ENCODE measurements at places on chromosomes 11 and 22.

DNA sequence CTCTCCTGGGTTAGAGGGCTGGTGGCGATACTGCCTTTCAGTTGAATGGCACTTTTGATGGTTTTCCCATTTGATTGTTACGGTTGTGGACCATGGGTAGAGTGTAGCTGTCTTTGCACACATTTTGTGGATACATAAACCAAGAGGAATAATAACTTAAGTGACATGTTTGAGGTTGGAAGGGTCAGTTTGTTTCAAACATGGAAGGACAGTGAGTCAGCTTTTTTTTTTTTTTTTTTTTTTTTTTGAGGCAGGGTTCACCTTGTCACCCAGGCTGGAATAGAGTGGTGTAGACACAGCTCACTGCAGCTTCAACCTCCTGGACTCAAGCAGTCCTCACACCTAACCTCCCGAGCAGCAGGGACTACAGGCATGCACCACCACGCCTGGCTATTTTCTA lies 41.1 kb downstream of the PPFIA1 start:
- no peak for DNase-seq

GRCh38 chr22:38843657-38844314 lies at the start of gene NPTXR:
TSS of gene NPTXR (minus strand) at chr22:38844028.
- no peak for DNase-seq

DNA sequence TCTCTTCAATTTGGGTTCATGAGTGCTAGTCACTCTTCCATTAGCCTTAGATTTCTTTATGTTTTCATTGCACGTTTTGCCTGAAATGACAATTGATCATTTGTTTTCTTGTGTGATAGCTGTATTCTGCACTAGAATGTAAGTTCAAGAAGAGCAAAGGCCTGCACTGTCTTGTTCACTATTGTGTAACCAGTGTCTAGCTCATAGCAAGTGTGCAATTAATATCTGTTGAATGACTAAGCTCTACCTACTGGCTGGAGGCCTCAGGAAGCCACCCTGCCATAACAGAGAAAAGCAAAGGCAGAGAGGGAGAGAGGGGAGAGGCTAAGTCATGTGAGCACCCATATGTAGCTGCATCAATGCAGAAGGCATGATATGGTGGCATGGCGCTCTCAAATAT lies 292.8 kb upstream of the SYN3 start:
- no peak for DNase-seq

DNA sequence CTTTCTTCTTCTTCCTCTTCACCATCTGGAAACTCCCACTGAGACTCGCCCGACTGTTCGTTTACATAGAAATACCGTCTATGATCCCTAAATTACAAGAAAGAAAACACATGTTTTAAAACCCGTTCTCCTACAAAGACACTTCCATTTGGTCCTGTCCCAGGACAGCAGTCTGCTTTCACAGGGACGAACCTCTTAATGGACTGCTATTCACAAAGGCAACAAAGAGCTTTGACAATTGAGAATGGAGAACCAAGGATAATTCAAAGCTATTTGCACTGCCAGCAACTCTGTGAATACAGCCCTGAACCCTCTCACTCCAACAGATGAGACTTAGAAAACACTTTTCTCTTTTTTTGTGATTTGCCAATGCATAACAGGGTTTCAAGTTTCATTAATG lies 16.3 kb upstream of the AGBL2 start:
- no peak for DNase-seq

DNA sequence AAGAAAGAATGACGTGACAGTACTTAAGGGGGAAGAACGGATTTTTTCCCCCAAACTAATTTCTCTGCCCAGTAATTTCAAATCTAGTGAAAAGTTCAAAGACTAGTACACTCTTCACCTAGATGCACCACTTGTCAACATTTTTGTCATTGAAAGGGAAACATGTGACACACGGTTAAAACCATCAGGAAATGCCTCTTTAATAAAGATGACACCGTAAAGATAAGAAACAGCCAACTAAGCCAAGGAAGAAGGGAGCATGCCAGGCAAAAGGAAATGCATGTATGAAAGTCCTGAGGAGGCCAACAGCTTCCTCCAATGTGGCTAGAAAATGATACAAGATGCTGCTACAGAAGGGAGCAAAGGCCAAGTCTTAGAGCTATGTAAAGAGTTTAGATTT lies 49.4 kb downstream of the RSF1 start:
- no peak for DNase-seq

DNA sequence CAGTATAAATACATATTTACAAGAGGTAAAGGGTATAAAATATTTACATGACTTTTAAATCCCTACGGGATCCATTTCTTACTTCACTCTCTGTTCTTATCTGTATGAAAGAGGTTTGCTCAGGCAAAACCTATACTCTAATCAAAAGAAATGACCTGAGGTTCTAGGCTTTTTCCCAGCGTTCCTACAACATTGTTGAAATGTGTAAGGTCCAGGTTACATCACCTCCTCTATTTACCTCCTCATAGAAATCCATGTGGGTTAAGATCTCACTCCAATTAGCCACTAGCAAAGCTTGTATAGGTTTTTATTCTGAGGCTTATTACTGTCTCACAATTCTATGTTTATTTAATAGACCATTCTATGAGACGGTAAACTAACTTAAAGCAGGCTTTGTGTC lies 12.0 kb upstream of the OR51L1 start:
- no peak for DNase-seq

DNA sequence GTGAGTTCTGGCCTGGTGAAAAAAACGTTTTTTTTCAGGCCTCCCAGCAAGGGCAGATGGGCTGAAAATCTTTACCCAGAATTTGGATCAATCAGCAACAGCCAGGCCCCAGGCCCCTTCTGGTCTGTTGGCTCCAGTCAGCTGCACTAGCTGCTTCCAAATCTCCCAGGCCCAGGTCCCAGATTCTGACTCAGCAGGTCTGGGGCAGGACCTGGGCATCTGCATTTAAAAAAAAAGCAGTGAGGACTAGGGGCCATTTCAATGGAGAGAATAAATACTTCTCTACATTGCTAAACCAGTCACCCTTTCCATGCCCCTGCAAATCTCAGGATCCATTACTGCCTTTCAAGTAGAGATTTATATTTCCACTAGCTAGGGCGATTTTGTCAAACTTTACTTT lies 4.3 kb downstream of the SLC15A3 start:
- no peak for DNase-seq

GRCh38 chr11:113113801-113114704 lies 152.8 kb downstream of the NCAM1 start:
- DNase-seq: peak; percentile 22

DNA sequence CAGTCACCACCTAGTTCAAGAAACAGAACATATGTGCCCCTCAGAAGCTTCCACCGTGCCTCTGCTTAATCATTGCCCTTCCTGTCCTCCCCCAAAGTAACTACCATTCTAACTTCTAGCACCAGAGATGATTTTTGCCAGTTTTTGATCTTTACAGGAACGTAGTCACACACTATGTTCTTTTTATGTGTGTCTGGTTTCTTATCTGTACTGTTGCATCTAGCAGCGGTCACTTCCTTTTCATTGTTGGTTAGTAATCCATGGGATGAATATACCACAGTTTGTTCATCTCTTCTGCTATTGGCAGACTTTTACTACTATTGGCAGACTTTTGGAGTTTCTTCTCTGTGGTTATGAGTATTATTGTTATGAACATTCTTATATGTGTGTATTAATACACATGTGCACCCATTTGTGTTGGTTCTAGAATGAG lies 34.6 kb downstream of the SPECC1L start:
- DNase-seq: no peak

DNA sequence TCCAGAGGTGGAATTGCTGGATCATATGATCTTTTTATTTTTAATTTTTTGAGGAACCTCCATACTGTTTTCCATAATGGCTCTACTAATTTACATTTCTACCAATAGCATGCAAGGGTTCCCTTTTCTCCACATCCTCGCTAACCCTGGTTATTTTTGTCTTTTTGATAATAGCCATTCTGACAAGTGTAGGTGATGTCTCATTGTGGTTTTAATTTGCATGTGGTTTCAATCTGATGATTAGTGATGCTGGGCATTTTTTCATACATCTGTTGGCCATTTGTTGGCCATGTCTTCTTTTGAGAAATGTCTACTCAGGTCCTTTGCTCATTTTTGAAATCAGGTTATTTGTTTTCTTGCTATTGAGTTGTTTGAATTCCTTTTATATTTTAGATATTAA lies 15.4 kb upstream of the OR4D5 start:
- no peak for DNase-seq

GRCh38 chr11:121551463-121551862 lies 98.7 kb upstream of the SORL1-AS1 start:
- no peak for DNase-seq

- no peak for DNase-seq
Observed at GRCh38 chr22:47839595-47840227, 1077.3 kb downstream of the TBC1D22A start.

- no peak for DNase-seq
Observed at GRCh38 chr11:85088286-85088685, 538.9 kb downstream of the DLG2 start.

DNA sequence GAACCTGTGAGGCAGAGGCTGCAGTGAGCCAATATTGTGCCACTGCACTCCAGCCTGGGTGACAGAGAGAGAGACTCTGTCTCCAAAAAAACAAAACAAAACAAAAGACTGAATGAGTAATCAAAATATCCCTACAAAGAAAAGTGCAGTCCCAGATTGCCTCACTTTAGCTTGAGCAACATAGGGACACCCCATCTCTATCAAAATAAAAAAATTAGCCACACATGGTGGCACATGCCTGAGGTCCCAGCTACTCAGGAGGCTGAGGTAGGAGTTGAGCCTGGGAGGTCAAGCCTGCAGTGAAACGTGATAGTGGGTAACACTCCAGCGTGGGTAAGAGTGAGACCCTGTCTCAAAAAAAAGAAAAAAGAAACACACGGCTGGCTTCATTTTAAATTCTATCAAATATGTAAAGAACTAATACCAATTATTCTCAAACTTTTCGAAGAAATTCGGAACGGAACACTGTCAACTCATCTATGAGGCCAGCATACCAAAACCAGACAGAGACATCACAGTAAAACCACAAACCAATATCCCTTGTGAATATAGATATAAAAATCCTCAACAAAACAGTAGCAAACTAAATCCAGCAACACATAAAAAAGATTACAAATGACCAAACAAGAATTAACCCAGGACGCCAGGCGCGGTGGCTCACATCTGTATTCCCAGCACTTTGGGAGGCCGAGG lies 12.9 kb downstream of the CHEK2 start:
- DNase-seq: no peak

GRCh38 chr11:65569164-65569972 lies 909 bp upstream of the ZNRD2 start:
- no peak for DNase-seq

DNA sequence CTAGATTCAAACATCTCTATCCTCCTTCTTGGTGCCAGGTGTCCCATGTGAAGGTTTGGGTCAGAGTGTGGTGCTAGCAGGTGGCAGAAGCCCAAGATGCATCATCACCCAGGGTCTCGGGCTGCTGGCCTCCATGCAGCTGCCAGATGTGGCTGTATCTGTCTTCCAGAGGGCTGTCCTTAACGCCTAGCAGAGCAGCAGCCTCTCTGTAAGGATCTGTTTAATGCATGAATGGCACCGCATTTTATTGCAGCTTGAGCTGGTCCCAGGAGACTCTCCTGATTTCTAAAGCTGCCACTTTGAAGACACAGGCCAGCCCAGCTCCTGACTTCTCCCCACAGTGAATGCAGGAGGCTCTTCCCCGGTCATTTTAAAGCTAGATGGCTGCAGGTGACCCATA lies 26.3 kb downstream of the SLC1A2 start:
- no peak for DNase-seq

DNA sequence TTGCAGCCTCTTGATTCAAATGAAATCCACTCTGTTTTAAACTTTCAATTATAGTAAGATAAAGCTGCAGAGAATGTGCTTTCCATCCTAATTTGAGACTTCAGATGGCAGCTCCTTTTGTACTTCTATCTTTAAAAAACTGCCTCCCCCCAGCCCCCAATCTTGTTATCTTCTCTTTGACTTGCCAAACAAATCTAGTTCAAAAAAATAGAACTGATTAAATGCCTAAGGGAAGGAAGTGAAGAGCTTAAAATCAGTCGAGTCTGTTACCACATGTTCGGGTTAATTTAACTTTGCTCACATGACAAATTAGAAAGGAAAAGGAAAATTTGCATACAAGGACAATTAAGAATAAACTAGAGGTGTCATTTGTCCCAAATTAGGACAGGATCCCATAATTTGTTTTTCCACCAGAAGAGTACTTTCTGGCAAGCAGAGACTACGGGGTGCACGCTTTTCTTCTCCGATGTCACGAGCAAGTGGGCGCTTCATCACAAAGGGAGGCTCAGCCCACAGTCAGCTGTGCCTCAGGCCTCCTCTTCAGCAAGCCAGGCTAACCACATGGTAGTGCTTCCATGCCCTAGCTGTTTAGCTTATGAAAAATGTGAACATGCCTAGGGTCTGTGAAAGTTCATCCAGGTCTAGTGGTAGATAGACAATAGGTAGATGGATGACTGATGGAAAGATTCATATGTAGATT lies 69.0 kb upstream of the LDLRAD3 start:
- DNase-seq: no peak

DNA sequence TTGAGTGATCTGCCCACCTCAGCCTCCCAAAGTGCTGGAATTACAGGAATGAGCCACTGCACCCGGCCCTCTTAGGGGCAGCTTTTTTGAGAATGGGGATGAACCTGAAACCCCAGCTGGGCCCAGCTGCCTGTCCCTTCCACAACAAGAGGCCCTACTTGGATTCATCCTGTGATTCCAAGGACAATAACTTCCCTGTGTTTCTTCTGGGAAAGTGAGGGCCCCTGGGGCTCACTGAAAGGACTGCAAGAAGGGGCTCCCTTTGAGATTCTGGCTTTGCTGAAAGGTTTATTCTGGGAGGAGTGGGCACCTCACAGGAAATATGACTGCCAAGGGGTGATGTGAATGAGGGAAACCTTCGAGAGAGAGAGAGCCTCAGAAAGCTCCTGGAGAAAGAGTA lies 12.3 kb upstream of the GNAZ start:
- DNase-seq: no peak

Measured in NK-92 treated with Interleukin-12 subunit alpha and Interleukin-12 subunit beta, amount 100 ng/mL, for 24 hours (cell line).